Stimulated activated CD4-positive, alpha-beta T cell treated with anti-CD3 and anti-CD28 coated beads, Interleukin-4, amount 100 ng/mL, for 48 hours (primary cell): ENCODE measurements at places on chromosomes 16 and 17.

GRCh38 chr16:49453983-49454382 is 80.4 kb downstream of the C16orf78 start:
- no peak for DNase-seq

DNA sequence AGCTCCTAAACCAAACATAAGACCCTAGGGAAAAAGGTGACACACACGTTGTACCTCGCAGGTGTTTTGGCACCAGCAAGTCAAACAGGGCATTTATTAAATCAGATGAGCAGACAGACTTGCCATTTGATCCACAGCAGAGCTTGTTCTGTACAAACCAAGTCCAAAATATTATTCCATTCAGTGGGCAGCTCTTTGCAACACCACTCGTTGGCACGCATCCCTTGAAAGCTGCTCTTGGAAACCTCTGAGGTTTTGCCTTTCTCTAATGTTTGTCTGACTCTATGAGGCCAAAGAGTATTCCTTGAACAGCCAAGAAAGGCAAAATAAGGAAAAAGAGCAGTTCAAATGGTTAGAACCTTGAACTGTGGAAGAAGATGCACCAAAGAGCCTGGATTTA is 12.7 kb downstream of the TMEM100 start:
- no peak for DNase-seq

GRCh38 chr16:68660359-68660795 is 15.3 kb downstream of the CDH3 start:
- no peak for DNase-seq

- no peak for DNase-seq
These were observed 137.6 kb upstream of the RCVRN start for GRCh38 chr17:10042589-10043244.

GRCh38 chr16:4372578-4373355 is 1.1 kb downstream of the VASN start:
- no peak for DNase-seq
